Panc1 (cell line): ENCODE measurements at places on chromosomes 2 and 18.

DNA sequence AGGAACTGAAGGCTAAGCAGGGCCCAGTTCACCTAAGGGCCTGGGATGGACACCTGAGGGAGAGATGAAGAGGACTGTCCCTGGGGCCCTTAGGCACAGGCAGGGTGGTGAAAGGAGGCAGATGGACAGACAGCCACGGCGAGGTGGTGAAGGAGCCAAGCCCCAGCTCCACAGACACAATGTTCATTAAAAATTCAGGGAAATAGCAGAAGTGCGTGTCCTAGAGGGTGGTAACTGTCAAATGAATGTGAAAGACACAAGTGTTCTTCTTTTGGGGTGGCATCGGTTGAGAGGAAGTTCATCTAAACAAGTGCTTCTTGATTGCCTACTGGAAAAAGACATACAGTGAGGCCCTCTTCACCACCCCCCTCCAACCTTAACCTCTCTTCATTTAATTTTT is 76.2 kb upstream of the SIX2 start:
- H3K4me3 ChIP-seq = no peak overlapping the region
- no peak for DNase-seq
- no peak overlapping the region for H3K27ac ChIP-seq

GRCh38 chr2:144965172-144965571 is 445.3 kb upstream of the ZEB2 start:
- no peaks in the 10 kb centered on the region for H3K36me3 ChIP-seq
- no peak overlapping the region for H3K27ac ChIP-seq
- H3K27me3 ChIP-seq = no peaks in the 10 kb centered on the region

DNA sequence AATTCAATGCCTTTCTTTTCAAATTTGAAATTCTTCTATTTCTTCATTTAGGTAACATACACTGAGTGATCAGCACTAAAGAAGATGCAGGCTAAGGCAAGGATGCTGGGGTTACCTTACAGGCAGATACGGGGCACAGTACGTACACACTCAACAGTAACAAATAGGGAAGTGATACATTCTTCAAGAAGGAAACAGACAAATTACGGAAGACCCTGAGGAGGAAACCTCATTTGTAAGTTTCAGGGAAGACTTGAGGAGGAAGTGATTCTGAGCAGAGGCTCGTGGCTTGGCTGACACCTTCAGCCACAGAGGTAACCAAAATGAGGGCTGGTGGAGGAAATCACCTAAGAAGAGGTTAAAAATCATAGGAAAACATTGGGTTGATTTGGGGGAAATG is 1108.3 kb upstream of the KLHL29 start:
- no peak overlapping the region for H3K27ac ChIP-seq
- H3K4me3 ChIP-seq = no peak overlapping the region
- DNase-seq = no peak

GRCh38 chr2:212318636-212319035 is 220.0 kb downstream of the ERBB4 start:
- no peaks in the 10 kb centered on the region for H3K36me3 ChIP-seq
- no peak overlapping the region for H3K27ac ChIP-seq
- no peaks in the 10 kb centered on the region for H3K27me3 ChIP-seq
- H3K4me1 ChIP-seq = no peaks in the 10 kb centered on the region

GRCh38 chr18:1018181-1018681 is 113.6 kb downstream of the ADCYAP1 start:
- no peaks in the 10 kb centered on the region for H3K36me3 ChIP-seq
- no peak overlapping the region for H3K27ac ChIP-seq
- no peak overlapping the region for H3K4me3 ChIP-seq
- no peaks in the 10 kb centered on the region; the same call in 1 of the 2 replicates for H3K27me3 ChIP-seq
- no peak for DNase-seq
- no peaks in the 10 kb centered on the region for H3K4me1 ChIP-seq

DNA sequence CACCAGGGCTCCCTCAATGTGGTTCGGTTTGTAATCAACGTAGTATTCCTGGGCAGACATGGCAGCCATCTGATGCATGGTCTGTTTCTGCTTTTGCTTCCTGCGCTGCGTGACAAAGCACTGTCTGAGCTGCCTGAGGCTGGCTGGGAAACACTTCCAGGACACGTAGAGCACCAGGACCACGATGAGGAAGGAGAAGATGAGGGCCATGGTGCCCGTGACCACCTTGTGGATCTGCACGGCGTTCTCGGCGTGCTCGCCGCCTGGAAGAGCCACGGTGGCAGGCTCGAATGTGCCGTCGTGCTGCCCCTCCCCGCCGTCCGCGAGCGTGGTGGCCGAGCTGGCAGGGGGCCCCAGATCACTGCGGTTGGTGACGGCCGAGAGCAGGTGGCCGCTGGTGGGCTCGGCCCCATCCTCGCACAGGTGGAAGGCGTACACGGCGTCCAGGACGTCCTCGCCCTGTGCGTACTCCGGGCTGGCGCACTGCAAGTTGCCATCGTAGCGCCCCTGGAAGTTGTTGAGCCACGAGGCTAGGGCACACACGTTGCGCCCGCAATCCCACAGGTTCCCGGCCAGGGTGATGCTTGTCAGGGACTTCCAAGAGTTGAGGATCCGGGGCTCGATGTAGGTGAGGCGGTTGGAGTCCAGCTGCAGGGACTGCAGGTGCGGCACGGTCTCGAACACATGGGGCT is 2.1 kb downstream of the LRRTM1 start:
- H3K4me1 ChIP-seq = no peaks in the 10 kb centered on the region
- DNase-seq = no peak
- no peak overlapping the region for H3K4me3 ChIP-seq

DNA sequence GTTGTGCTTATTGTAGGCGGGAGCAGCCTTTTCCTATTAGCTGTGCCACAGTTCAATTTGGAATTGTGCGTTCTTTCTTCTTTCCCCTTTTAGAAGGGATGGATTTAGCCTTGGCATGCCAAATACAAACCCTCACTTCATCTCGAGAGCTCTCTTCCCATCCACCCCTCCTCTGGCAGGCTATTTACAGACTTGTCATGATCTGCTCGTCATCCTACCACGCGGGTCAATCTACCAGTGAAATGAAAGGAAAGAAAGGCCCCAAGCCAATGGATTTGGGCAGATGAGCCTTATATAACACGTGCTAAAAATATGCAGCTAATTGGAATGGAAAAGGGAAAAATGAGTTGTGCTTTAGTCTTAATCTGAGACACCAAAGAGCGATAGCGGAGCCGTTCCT is 277.5 kb downstream of the PRKCE start:
- no peaks in the 10 kb centered on the region for H3K36me3 ChIP-seq
- no peak overlapping the region for H3K27ac ChIP-seq
- H3K4me1 ChIP-seq = no peaks in the 10 kb centered on the region
- H3K4me3 ChIP-seq = no peak overlapping the region
- no peak for DNase-seq

GRCh38 chr2:222232372-222232771 is 66.4 kb downstream of the PAX3 start:
- no peak overlapping the region for H3K4me3 ChIP-seq
- no peak for DNase-seq
- no peaks in the 10 kb centered on the region for H3K4me1 ChIP-seq
- H3K27ac ChIP-seq = no peak overlapping the region
